A549 treated with RU486 at 1 μM for 4 hours (cell line): ENCODE measurements at places on chromosomes 16 and 17. TPM values are rescaled to one million over a fixed set of nuclear protein-coding genes. Genes with fewer than 3 reads are reported as not detected.

The SHBG gene
- total RNA-seq = 0.47 to 0.70 TPM (median 0.64 TPM) in 5 replicates

The HSD17B2 gene
- total RNA-seq = 0.16 TPM in 1 of 5 replicates, not detected in the others

The SULT1A2 gene
- 0.08 TPM in 1 of 5 replicates, not detected in the others for total RNA-seq

The PRSS33 gene
- total RNA-seq = 0.09 TPM in 1 of 5 replicates, not detected in the others

The KRT17 gene
- 0.54 to 0.96 TPM (median 0.90 TPM) in 5 replicates for total RNA-seq

The RASL10B gene
- total RNA-seq = 0.05 to 0.13 TPM (median 0.08 TPM) in 4 of 5 replicates, not detected in the other

The TP53TG3C gene
- 0.15 to 0.33 TPM (median 0.31 TPM) in 3 of 5 replicates, not detected in the others for total RNA-seq

The NOTUM gene
- total RNA-seq = 0.14 to 0.32 TPM (median 0.26 TPM) in 5 replicates

The LGALS9B gene
- total RNA-seq = not detected in 5 replicates

The CNGB1 gene
- 0.07 to 0.25 TPM (median 0.13 TPM) in 5 replicates for total RNA-seq

The GP1BA gene
- not detected in 5 replicates for total RNA-seq
